Immature natural killer cell (primary cell): ENCODE measurements at places on chromosomes 4 and X.

DNA sequence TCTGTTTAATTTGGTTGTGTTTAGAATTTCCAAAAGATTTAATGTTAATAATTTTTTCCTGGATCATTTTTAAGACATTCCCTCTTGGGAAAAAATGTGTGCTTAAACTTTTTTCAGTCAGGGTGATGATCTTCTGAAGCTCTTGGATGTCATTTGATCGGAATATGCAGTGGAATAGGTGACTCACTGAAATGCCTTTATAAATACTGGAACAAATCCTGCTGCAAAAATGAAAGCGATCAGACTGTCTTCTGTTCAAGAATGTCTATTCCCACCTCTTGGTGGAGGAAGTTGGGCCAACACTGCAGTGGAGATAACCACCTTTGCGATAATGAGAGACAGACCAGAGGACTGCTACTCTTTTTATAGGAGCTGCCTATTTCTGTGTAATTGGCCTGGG, 46.7 kb downstream of the LARP1B start:
- peaks cover 17% of the 10 kb centered on the region for H3K36me3 ChIP-seq
- H3K27ac ChIP-seq, result no peak overlapping the region
- H3K4me3 ChIP-seq, result no peak overlapping the region
- DNase-seq, result no peak

DNA sequence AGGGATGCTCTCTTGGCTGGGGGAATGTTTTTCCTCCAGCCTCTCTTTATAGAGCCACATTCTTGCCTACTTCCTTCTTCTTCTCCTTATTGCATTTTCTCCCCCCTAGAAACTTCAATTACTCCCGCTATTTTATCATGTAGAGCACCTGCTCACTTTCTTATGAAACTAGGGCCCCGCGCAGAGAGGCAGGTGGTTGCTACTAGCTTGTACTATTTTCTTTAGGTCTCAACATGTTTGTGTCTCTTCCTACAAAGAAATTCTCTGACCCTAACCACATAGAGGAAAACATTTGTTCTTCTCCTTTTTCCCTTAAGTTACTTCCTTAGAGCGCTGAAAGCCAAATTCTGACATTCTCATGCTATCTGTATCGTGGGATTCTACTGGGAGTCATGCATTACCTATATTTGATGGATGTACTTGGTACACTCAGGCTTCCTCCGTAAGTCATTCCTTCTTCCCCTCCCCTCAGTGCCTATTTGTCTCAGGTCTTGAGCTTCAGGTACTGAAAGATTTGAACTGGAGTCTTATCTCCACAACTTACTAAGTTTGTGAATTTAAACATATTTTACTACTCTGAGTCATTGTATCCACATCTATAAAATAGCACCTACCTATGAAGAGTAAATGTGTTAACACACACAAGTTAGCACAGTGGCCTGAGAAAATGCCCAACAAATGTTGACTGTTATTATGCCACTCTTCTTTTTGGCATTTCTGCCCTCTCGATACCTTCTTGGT, 159.1 kb upstream of the LEF1 start:
- no peaks in the 10 kb centered on the region for H3K4me1 ChIP-seq
- no peak for DNase-seq
- H3K36me3 ChIP-seq, result no peaks in the 10 kb centered on the region
- H3K4me3 ChIP-seq, result no peak overlapping the region
- peaks cover 6% of the 10 kb centered on the region for H3K27me3 ChIP-seq

DNA sequence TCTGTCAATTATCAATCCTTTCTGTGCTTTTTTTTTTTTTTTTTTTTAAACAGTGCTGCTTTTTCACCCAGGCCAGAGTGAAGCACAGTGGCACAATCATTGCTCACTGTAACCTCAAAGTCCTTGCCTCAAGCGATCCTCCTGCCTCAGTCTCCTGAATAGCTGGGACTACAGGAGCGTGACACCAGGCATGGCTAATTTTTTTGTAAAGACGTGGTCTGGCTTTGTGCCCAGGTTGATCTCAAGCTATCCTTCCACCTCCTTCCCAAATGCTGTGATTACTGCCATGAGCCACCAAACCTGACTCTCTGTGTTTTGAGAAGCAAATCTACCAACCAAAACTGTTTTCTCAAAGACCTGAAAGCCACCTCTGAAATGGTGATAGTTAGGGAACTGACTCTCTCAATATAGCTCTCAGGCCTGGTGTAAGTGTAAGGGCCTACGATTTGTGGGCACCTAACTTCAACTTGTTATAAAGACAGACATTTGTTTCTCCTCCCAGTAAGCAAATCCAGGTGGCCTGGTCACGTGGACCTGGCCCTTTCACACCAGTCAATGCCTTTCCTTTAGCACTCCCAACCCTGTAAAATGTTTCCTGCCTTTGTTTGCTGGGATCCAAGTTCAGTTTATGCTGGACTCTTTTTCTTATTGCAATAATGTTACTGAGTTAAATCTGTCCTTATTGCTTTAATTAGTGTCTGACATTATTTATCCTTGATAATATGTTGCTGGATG, 2015.9 kb downstream of the PCDH7 start:
- H3K27me3 ChIP-seq, result no peaks in the 10 kb centered on the region
- no peak for DNase-seq
- no peaks in the 10 kb centered on the region for H3K36me3 ChIP-seq
- no peaks in the 10 kb centered on the region for H3K4me1 ChIP-seq
- no peak overlapping the region for H3K4me3 ChIP-seq
- no peak overlapping the region for H3K27ac ChIP-seq

DNA sequence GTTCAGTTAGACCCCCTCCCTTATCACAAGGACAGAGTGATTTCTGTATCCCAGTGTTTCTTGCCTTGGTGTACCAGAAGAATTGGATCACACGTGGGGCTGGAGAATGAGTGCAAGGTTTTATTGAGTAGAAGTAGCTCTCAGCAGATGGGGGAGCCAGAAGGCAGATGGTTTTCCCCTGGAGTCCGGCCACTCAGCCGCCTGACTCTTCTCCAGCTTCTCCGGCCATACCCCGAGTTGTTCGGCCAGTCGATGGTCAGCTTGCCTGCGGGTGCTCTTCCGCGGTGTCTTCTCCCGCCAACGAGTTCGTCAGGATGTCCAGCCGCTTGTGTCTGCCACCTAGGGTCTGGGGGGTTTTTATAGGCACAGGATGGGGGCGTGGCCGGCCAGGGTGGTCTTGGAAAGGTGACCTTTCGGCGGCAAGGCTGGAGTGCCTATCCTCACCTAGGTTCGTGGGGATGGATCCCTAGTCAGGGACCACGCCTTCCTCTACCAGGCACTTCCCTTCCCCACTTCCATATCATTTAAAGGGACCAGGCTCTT, 14.5 kb downstream of the GAB1 start:
- H3K4me1 ChIP-seq, result no peaks in the 10 kb centered on the region
- no peaks in the 10 kb centered on the region for H3K36me3 ChIP-seq
- DNase-seq, result no peak
- no peak overlapping the region for H3K27ac ChIP-seq
- no peak overlapping the region for H3K4me3 ChIP-seq
- H3K27me3 ChIP-seq, result no peaks in the 10 kb centered on the region

- H3K36me3 ChIP-seq, result no peaks in the 10 kb centered on the region
- no peak overlapping the region for H3K4me3 ChIP-seq
- DNase-seq, result no peak
- H3K4me1 ChIP-seq, result no peaks in the 10 kb centered on the region
- H3K27ac ChIP-seq, result no peak overlapping the region
Measured at GRCh38 chrX:133045986-133046385, 50.9 kb downstream of the USP26 start.

DNA sequence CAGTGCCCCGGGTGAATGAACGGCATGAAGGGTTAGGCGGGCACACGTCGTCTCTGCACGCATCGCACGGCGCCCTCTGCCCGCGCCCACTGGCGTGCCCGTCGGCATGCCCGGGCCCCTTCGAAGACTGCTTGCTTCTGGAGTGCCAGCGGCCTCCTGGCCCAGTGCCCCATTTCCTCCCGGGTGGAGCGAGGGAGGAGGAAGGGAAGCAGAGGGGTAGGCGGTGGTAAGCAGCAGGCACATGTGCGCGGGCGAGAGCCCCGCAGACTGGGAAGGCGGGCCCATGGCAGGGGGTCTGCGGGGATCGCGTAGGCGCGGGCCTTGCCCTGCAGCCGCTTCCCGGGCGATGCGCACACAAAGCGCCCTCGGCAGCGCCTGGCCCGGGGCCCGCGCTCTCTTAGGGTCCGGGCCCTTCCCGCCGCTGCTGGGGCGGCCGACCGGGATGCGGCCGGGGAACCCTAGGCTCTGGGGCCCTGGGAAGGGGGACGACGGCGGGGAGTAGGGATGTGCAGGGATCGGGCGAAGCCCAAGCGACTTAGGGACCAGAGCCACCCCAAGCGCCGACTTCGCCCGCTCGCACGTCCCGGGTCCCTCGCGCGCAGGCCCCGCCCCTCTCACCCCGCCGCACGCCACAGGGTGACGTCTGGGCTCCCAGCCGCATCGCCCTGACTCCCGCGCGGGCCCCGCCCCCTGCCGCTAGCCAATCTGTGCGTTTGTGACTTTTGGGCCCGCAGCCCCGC, 866 bp upstream of the EMD start:
- H3K4me1 ChIP-seq, result peaks cover 33% of the 10 kb centered on the region
- peaks cover 17% of the 10 kb centered on the region for H3K27me3 ChIP-seq
- H3K27ac ChIP-seq, result peak overlapping the region; percentile 92
